Activated CD8-positive, alpha-beta memory T cell treated with anti-CD3 and anti-CD28 coated beads for 4 hours (primary cell): ENCODE measurements at places on chromosomes 5 and 9.

DNA sequence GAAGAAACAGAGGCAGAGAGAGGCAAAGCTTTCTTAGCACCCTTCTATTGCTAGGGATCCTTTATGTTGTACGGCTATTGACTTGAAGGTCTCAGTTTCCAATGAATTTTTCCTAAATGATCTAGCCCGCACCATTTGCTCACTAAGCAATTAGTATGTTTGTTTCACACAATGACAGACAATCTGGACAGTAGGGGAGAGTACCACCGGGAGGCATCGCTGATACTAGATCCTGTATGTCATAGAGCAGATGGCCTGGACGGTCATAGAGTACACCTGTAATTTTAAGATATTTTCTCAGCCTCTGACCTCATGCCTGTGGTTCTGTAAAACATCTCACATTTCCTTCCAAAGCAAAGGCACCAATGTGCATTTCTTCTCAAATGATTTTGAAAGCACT, 194.3 kb downstream of the TLE4 start:
- DNase-seq: no peak

- no peak for DNase-seq
These were observed 186.1 kb downstream of the FSTL4 start for GRCh38 chr5:133426264-133426663.

DNA sequence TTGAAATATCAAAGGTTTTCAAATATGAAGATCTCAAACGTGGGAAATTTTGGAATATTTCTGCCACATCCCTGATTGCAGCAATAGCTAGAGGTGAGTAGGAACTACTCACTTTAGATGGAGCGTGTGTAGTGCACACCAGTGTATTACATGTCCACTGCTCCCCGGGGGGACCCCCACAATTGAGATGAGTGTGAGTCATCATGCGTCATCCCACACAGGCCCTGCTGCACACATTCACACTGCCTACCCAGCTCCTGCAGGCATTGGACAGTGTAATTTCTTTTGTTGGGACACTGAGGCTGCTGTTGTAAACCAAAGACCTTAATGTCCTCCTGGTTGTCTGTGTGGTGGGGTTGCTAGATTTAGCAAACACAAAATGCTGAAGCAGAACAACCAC, 280.0 kb downstream of the GAS1 start:
- DNase-seq: no peak

DNA sequence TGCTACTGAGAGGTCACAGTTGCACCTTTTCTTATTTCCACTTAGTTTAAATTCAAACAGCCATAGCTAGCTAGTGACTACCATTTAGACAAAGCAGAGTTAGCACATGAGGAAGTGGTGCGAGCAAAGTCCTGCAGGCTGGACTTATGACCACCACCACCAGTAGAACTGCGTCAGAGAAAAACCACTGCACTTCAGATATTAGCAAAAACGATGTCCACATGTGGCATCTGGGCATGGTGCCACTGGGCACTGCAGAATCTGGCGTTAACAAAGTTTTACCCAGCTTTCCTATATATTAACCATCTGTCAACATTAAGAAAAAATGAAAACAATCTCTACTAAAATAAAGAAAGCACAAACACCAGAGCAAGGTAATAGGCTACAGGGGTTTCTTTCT, 80.1 kb downstream of the SPTLC1 start:
- no peak for DNase-seq

GRCh38 chr9:136589766-136590763, 44.2 kb upstream of the NOTCH1 start:
- no peak for DNase-seq

GRCh38 chr5:72352616-72353015, 32.4 kb downstream of the PTCD2 start:
- no peak for DNase-seq
